ENCODE measurements at places on chromosomes 5 and 9.

DNA sequence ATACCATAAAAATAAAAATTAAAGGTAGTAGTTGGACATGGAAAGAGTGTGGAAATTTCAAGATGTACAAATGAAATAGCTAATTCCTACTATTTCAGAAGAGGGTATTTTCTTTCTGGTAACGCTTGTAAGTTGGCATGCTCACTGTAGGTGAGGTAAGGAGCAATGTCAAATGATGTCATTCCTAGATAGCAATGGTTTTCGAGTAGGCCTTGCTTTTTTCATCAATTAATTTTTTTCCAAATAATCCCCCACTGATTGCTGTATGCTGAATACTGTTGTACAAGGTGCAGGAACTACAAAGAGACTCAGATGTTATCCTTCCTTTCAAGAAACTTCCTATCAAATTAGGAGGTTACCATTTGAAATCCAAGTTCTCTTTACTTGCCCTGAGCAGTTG lies 928 bp upstream of the SELENOP start:
- DNase-seq, result no peak

- no peak for DNase-seq
Measured at GRCh38 chr5:115770466-115770865, 46.0 kb downstream of the CDO1 start.

DNA sequence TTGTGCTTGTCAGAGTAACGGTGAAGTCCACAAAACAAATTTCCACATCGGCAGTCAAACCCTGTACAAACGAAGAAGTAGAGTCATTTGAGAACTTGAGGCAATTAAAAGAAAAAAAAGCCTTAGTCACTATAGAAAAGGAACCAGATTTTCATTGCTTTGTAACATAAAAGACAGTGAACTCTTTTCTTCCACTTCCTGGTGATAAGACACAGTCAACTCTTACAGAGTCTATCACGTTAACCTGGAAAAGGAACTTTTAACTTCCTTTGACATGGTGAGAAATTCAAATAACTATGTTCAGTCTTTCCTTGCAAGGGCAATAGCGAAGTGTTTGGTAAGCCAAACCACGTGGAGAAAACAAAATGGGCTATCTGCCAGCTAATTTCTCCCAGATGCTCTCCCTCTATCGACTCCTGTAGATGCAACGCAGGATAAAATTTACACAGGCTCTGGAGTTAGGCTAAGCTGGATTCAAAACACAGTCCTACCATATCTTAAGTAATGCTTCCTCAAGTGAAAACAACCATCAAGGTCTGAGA lies 8.9 kb downstream of the ZFAND5 start:
- DNase-seq, result no peak

DNA sequence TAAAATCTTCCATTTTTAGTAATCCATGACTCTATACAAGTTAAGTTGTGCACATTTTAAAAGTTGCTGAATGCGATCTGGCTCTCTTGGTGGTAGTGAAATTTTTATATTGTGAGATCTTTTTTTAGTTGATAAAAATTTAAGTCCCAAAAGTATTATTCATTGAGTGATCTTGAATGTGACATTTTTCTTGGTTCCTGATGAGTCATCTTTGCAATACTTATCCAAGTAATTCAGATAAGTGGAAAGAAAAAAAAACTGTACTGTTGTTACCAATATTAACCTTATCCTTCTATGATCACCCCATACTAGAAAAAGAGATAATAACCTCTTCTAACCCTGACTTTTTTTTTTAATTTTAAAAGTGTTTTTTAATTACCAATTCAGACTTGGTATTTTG lies 601.3 kb downstream of the PSAT1 start:
- no peak for DNase-seq

GRCh38 chr9:26650325-26650724 lies 242.3 kb downstream of the CAAP1 start:
- DNase-seq, result no peak

DNA sequence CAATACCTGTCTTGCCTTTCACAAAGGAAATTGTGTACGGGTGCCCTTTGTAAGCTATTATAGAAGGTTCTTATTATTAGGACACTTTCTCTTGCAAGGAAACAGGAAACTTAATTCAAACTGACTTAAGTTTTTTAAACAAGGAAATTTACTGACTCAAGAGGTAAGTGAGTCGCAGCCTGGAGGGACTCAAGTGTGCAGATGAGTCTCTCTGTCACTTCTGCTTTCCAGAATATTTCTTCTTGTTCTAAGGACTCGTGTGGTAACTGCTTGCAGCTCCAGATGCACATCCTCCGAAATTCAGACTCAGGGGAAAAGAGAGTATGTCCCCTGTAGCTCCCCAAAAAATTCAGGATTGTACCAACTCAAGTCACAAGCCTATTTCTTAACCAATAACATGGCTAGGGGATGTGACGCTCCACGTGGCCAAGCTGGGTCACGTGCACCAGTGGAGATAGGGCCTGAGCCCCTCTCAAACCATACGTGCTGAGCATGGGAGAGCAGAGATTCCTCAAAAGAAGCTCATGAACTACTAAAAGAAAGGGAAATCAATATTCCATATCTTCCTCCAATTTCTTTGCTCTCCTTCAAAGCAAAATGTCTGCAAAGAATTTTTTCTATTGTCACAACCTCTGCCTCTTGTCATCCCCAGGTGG lies 49.2 kb upstream of the ERCC6L2 start:
- DNase-seq, result no peak
